A549 (cell line): ENCODE measurements at places on chromosomes 3 and 15. TPM values are rescaled to one million over a fixed set of nuclear protein-coding genes. Genes with fewer than 3 reads are reported as not detected.

DNA sequence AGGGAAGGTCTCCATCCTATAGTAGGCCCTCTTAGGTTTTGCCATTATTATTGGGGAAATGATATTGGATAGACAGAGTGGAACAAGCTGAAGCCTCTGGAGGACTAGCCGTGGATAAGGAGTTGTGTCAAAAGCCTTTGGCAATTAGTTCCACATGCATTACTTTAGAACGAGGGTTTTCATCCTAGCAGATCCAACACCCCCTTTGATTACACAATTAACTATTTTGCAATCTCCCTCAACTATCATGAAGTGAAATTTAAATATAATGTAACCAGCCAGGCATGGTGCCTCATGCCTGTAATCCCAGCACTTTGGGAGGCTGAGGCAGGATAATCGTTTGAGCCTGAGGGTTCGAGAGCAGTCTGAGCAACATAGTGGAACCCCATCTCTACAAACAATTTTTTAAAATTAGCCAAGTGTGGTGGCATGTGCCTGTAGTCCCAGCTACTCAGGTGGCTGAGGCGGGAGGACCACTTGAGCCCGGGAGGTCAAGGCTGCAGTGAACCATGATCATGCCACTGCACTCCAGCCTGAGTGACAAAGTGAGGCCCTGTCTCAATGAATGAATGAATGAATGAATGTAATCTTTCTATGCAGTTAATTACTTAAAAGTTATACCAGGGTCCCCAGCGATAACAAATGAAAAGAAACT, 56.8 kb downstream of the PXYLP1 start:
- DNase-seq, result no peak

DNA sequence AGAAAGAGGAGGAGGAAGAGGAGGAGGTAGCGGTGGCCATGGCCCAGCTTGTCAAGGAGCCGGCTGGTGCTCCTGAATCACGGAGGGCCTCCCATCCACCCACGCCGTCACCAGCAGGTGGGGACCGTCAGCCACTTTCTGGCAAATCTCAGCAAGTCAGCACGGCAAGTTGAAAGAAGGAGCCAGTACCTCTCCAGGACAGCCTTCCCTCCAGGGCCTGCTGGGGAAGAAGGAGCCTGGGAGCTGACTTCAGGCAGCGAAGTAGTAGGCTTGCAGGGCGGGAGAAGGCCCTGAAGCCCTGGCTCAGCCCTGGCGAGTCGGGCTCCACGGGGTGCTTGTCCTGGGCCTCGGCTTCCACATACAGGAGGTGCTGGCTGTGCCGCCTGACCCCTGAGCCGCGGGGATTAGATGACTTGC, 99.2 kb upstream of the TRPM1 start:
- DNase-seq, result peak; percentile 75

The GOLGA8G gene
- 0.03 to 0.05 TPM (median 0.04 TPM) in 3 replicates for polyA plus RNA-seq

The SCN5A gene
- polyA plus RNA-seq, result 0.09 to 0.16 TPM (median 0.13 TPM) in 3 replicates

The RBPMS2 gene
- polyA plus RNA-seq, result 7.8 to 8.7 TPM (median 8.7 TPM) in 3 replicates

DNA sequence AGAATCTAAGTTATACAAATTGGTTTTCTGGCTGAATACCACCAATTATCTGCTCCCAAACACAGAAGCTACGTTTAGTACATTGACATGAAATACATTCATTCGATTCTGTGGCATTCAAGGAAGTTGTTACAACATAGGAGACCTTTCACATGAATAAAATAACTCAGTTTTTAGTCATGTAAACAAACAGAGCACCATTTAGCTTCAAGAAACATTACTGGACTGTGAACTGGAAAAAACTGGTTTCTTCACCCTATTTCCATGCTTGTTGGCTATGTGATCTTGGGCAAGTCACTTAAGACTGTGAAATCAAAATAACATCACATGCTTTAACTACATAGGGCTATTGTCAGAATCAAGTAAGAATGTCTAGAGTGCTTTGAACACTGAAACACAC, 46.2 kb downstream of the NRG4 start:
- DNase-seq, result peak; percentile 35

DNA sequence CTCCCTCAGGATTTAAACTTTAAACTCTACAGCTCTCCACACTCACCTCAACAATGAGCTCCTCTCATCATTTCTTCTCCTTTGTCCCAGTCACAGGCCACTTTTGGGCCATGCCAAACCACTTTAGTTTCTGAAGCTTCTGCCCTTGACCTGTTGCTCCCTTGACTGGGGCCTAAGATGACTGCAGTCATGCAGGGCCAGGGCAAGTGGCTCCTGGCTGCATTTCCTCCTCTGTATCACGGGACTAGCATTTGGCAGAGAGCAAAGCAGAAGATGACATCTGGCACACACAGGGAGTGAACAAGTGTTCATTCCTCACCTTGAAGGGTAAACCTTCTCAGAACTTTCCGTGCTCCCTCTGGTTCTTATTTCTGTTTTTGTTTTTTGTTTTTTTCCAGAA, 136.9 kb downstream of the PDE8A start:
- DNase-seq, result no peak

The EXD1 gene
- 0.14 to 0.34 TPM (median 0.26 TPM) in 3 replicates for polyA plus RNA-seq

The EPHB3 gene
- 0.18 to 0.50 TPM (median 0.29 TPM) in 3 replicates for polyA plus RNA-seq

The LTK gene
- 0.16 to 0.17 TPM (median 0.16 TPM) in 3 replicates for polyA plus RNA-seq

The NECTIN3 gene
- 28.3 to 33.2 TPM (median 29.8 TPM) in 3 replicates for polyA plus RNA-seq

DNA sequence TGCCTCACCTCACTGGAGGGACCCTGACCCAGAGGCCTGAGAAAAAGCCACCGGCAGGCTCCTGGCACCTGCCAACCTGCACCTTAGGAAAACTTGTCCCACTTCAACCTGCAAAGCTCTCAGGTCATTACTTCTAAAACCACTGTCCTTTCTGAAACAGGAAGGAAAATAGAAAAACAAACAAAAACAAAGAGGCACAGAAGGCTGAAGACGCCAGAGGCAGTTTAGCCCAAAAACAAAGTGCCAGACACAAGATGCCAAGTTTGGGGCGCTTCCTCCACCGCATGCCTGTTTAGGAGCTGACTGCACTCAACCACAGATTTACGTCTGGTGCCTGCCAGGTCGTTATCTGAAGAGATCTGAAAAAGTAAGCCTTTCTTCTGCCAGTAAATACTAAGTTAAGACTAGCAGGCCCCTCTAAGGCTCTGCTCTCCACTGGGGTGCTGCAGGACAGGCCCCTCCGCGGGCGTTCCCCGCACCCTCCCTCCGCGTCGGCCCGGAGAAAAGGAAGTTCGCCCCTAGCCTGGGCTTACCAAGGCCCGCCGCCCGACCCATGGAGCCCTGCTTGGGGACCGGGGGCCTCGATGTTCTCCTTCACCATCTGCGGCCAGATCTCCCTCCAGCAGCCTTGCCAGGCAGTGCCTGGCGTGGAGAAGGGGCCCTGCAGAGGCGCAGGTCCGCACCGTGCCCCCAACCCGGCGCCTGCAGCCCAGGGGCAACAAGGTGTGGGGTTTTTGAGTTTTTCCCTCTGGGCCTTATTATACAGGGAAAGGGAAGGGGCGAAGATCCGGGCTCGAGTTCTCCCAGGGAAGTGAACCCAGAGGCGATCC, 1.3 kb downstream of the GOLGA8A start:
- no peak for DNase-seq

DNA sequence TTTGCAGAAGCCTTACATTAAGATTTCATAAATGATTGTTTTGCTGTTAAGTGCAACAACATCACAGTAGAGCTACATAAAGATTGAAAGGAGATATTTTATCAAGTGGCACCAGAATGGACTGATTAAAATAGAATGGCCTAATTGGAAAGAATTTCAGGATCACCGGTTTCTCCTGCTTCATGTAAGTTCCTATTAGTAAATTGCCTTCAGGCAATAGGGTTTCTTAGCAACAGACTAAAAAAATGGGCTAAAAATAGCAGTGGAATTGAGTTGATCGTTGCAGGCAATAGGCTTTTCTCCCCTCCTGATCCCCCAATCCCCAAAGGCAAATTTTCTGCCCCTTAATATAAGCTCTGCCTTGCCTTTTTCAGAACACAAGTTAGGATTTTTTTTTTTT, 917 bp downstream of the LNP1 start:
- no peak for DNase-seq

- DNase-seq, result no peak
Measured at GRCh38 chr3:129971351-129972052, 3.0 kb upstream of the TRH start.

DNA sequence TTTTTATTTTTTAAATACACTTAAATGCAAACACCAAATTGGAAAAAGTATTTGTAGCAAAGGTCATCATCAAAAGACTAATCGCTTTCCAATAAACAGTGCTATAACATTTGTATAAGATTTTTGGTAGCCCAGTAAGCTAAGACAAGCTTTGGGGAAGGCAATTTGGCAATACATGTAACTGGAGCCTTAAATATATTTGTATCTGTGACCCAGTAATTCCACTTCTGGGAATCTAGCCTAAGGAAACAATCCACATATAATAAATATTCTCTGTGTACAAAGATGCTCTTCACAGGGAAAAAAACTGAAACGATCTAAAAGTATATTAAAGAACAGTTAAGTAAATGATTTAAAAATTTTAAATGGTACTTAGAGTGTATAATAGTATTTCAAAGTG, 65.5 kb upstream of the TJP1 start:
- no peak for DNase-seq

- no peak for DNase-seq
Measured at GRCh38 chr15:42710662-42711061, 26.3 kb downstream of the CDAN1 start.

- no peak for DNase-seq
Measured at GRCh38 chr3:32910954-32911353, 40.5 kb upstream of the CCR4 start.

- DNase-seq, result no peak
Measured at GRCh38 chr3:118813472-118813871, 221.2 kb downstream of the IGSF11 start.

GRCh38 chr3:72601983-72602750, 246.1 kb downstream of the SHQ1 start:
- no peak for DNase-seq

GRCh38 chr3:173737167-173737808, 339.7 kb downstream of the NLGN1 start:
- DNase-seq, result no peak

The ITGB5 gene
- 174 to 209 TPM (median 201 TPM) in 3 replicates for polyA plus RNA-seq

The KLHL6 gene
- not detected in 3 replicates for polyA plus RNA-seq

The C15orf62 gene
- polyA plus RNA-seq, result 0.05 to 0.13 TPM (median 0.09 TPM) in 3 replicates

DNA sequence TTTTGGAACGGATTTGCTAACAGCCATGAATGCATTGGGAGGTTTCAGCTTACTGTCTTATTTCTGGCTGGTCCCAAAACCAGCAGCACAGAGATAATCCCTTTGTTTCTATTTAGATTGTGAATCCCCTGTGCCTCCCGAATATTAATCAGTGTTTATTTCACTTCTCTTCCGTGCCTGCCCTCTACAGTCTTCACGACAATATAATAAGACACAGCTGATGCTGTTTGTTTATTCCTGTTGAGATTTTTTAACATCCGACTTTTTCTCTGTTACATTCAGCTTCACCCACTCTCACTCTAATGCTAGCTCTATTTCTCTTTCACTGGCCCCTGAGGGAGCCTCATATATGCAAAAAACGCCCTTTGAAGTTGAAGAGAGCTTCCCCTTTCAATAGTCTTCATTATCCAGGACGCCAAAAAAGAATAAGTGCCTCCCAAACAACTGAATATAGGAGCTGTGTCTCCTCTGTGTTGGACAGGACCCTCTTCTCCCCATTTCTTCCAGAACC, 995.3 kb downstream of the ROBO2 start:
- DNase-seq, result no peak

- no peak for DNase-seq
Measured at GRCh38 chr15:64001148-64001547, 45.1 kb downstream of the DAPK2 start.

The BCHE gene
- polyA plus RNA-seq, result 2.1 to 2.8 TPM (median 2.6 TPM) in 3 replicates

DNA sequence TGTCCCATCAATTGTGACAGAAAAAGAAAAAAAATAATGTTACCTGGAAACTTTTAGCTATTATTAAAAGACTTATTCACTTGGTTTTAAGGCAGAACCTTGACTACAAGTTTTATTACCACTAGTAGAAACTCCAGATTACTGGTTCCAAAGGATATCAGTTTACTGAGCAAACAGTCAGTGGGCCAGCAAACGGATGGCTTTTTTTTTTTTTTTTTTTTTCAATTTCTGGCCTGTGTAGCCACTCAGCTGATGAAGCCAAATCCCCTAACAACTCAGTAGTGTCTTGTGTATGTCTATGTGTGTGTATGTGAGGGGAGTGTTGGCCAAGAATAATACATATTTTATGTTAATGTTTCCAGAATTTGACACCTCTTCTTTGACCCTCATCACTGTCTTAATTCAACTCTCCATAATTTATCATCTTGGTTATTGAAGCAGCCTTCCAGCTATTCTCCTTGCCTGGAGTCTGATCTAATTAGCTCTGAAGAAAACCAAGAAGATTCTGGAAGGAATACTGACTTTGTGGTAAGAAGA, 724.9 kb downstream of the NSUN3 start:
- no peak for DNase-seq

DNA sequence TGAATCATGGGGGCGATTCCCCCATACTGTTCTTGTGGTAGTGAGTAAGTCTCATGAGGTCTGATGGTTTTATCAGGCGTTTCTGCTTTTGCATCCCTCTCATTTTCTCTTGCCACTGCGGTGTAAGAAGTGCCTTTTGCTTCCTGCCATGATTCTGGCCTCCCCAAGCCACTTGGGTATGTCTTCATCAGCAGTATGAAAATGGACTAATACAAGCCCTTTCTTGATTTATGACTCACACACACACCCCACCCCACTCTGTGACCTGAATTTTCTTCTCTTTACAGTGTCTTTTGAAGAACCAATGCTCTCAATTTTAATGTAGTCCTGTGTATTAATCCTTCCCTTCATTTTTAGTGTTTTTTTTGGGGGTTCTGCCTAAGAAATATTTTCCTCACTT, 244.8 kb downstream of the PLCL2 start:
- no peak for DNase-seq

The FBLN2 gene
- 1.6 to 2.7 TPM (median 2.6 TPM) in 3 replicates for polyA plus RNA-seq

DNA sequence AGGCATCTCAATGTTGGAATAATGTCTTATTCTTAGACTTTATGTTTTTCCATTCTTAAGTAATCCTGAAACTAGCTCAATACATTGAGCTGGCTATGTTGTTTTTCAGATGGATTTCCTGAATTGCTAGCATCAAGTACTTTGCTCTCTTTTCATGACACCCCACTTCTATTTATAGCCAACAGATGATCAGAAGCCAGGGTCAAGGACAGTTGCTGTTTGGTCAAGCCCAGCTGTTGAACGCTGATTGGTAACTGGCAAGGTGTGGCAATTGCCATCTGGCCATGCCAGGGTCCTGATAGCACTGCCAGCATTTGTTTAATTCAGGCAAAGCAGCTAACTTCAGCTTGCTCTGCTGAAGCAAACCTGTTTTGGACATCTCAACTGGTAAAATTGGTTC, 46.2 kb upstream of the PLCL2 start:
- no peak for DNase-seq

The CHRM5 gene
- polyA plus RNA-seq, result not detected in 3 replicates

GRCh38 chr3:187136936-187137335, 2.4 kb downstream of the RPL39L start:
- no peak for DNase-seq

- no peak for DNase-seq
Measured at GRCh38 chr3:39724233-39724846, 85.1 kb upstream of the MYRIP start.

The ACTRT3 gene
- 2.8 to 4.4 TPM (median 3.3 TPM) in 3 replicates for polyA plus RNA-seq

DNA sequence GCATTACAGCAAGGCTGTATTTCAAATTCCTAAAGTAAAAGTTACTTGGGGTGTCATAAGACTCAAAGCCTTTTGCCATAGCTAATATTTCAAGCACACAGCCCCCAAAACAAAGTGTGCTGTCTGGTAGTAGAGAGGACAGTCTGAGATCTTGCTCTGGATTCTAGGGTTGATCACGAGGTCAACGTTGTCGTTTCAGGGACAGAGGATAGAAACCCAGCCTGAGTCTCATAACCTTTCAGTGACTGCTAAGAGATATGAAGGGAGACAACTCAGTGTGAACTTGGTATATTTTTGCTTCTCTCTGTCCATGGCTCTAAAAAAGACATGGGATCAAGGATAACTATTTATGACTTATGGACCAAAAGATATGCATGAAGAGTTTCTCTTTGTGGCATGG, 25.6 kb upstream of the MINDY4B start:
- DNase-seq, result no peak
